HuH-7.5 (cell line): ENCODE measurements at places on chromosomes 2 and 18.

DNA sequence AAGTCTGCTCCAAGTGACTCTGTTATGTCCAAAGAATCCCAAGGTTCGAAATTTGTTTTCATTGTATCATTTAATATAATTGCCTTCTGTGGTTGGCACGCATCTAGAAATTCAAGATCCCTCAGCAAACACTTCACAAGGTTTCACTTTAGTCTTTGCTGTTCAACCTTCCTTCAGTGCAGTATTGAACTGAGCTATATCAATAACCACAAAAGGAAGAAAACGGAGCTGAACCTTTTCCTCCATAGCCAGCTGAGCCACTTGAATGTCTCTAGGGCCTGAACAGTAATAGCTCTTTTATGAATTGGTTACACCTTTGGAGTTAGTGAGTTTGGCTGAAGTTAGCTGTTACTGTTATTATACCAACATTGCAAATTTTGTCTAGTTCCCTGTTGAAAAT, 357.7 kb upstream of the HNRNPA3 start:
- no peak for DNase-seq

DNA sequence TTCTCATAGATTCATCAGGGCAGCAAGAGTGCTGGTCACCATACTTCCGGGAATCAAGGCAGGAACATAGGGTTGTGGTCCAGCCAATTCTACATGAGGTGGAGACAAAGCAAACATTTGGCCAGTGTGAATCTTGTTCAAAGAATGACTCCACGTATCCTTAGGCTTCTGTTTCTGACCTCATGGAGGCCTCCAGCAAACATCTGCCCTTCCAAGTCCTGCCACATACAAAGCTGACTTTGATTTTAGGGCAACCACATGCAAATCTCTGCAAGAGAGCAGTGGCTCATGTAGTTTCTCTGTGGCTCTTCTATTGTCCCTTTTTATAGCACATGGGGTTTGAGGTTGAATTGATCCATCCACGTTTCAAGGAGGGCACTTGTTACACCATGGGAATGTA, 132.1 kb upstream of the MMADHC start:
- no peak for DNase-seq

GRCh38 chr2:14910654-14911053, 278.1 kb downstream of the LRATD1 start:
- DNase-seq = no peak

GRCh38 chr2:237512774-237513466, 25.9 kb downstream of the MLPH start:
- peak; percentile 83 for DNase-seq

- no peak for DNase-seq
Observed at GRCh38 chr2:29954316-29954715, 32.9 kb upstream of the ALK start.

DNA sequence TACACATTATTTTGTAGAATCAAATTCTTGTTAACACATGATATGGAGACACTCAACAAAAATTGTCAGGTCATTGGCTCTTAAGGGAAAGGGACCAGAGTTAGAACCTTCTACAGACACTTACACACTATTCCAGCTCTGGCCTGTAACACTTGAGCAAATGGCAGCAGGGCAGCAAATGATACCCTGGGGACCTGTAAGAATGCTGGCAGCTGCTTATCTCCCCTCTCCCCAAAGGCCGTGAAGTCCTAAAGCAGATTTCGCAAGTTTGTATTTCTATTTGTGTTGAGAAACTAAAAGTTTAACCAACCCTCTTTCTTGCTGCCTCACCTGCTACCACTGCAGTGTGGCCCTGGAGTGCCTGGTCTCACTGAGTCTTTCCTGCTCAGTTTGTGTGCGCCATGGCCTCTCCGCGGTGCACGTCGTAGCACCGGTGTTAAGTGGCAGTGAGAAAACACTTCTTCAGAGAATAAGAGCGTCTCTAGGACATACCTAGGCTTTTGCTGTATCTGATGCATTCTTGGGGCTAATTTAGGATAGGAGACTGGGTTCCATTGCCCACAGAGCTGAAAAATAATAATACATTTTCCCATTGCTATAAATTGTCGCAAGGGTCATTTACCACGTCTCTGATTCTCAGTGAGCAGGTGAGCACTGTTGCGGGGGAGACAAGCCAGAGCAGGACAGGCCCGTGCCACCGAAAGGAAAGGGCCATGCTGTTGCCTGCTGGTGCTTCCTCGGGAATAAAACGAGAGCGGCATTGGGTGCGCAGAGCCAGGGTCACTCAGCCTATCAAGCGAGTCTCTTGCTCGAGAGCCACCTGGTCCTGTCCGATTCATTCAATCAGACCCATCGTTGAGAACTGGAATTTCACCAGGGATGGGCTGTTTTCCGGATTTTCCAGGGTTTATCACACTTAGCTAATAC, 204.9 kb downstream of the PTGR3 start:
- peak; percentile 4 for DNase-seq

DNA sequence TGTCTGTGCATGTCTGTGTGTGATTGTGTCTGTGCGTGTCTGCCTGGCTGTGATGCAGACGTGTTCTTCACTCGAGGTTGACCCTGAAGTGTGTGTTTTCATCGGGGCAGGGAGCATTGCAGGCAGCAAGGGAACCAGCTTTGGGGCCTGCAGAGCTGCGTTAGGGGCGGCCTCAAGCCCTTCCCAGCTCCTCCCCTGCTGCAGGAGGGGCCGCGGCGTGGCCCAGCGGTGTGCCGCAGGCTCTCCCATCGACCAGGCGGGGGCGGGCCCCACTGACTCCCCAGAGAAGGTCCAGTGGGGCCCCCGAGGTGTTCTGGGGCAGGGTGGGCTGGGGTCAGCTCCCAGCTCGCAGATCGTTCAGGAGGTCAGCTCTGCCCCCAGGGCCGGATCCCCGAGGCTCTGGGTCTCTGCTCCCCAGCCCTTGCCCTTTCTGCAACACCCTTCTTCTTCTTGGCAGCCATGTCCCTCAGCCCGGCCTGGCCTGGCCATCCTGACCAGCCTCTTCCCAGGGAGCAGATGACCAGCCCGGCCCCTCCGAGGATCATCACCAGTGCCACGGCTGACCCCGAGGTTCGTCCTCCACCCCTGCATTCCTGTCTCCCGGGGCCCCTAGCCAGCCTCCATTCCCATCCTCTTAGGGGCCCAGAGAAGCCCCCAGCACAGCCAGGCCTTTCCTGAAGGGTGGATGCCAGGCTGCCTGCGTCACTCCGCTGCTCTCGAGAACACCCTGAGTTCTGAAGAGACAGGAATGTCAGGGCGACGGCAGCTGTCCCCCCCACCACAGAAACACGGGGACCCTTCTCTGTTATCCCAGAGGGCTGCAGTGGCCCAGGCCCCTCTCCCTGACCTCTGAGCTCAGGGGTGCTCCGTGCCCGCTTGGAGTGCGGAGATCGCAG, 11.1 kb upstream of the KLHL30 start:
- DNase-seq = peak; percentile 84

DNA sequence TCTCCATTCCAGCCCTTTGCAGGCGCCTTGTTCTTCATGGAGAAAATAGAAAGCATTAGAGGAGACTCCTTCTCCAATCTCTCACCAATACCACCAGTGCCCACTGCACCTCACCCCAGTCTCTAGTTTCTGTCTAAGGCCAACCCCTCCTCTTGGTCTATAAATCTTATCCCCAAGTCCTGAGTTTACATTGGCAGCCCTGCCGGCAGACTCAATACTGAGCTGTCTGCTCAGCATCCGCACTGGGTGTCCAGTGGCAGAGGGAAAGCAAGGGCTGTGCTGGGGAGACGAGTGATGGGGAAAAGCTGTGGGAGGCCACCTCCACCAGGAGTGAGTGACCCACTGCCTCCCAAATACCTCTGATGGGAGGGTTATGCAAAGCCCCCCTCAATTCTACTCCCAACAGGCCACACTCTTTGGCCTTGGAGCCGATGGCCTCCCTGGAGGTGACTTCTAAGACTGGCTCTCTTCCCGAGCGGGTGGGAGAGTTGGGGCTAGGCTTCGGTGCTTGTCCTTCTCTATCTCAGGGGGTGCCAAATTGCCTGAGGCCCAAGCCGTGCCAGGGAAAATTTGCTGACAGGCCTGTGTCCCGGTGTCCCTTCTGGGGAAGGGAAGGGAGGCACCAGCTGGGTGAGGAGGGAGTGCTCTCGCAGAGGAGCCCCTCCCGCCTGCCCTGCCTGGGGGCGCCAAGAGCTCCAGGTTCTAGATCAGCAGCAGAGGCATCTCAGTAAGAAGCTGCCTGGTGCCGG, 165.2 kb upstream of the MSH6 start:
- no peak for DNase-seq

DNA sequence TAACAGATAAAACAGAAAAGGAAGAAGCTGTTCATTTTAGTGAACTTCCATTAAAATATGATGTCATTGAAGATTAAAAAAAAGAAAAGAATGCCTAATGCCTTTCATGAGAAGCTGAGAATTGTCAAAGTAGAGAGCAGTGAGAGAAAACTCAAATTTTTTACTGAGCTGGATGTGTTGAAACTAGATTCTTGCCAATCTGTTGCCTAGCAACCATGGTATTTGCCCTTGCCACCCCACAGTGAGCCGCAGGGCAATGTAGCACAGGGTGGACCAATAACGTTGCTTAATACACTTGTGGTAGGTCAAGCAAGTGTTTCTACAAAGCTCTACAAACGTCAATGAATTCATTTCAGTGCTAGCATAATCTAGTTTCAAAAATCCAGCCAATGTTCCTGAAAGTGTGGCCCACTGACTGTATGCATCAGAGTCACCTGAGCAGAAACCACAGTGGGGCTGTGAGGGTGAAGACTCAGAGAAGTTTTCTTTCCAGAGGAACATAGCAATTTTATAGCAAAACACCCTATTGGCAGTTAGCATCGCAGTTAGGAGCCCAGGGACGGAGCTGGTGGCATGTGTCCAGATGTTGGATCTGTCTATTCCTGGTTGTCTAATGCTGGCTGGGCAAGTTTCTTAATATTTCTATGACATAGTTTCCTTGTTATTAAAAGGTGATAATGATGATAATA, 132.2 kb downstream of the DOCK10 start:
- DNase-seq = peak; percentile 9

DNA sequence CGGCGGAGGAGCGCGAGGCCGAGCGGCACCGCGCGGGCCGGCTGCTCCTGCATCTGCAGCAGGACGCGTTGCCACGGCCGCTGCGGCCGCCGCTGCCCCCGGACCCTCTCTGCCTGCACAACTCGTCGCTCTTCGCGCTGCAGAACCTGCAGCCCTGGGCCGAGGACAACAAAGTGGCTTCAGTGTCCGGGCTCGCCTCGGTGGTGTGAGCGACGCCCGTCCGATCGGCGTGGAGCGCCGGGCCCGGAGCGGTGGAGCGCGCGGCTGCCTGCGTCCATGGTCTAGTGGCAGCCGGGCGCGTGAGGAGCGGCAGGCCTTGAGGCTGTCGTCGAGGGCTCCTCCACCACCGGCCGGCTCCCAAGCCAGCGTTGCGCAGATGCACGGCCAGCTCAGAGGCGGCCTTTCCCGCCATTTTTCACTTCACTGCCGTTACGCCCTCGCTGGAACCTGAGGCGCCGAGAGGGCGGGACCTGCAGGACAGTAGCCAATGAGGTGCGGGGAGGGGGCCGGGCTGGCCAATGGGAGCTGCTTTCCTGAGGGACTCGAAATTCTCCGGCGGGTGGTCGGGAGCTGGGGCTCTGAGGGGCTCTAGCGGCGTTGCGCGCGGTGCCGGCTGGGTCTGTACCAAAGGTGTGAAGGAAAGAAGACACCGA, 1.9 kb downstream of the TLX2 start:
- DNase-seq = no peak

DNA sequence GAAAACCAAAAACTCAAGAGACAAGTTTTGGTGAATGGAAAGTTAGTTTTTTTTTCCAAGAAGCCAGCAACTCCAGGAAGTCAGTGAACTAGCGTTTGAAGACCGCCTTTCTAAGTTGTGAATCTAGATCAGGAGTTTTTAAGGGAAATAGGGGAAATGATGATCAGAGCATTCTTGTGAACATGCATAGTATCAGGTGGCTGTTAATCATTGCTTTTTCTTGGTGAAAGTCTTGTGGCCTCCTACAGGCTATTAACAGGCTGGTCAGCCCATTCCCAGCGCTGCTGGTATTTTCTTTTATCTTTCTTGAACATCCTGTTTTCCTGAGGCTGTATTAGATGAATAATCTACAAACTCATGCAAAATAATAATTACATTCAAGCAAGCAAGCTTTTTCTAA, 155.8 kb downstream of the PTPRM start:
- no peak for DNase-seq

DNA sequence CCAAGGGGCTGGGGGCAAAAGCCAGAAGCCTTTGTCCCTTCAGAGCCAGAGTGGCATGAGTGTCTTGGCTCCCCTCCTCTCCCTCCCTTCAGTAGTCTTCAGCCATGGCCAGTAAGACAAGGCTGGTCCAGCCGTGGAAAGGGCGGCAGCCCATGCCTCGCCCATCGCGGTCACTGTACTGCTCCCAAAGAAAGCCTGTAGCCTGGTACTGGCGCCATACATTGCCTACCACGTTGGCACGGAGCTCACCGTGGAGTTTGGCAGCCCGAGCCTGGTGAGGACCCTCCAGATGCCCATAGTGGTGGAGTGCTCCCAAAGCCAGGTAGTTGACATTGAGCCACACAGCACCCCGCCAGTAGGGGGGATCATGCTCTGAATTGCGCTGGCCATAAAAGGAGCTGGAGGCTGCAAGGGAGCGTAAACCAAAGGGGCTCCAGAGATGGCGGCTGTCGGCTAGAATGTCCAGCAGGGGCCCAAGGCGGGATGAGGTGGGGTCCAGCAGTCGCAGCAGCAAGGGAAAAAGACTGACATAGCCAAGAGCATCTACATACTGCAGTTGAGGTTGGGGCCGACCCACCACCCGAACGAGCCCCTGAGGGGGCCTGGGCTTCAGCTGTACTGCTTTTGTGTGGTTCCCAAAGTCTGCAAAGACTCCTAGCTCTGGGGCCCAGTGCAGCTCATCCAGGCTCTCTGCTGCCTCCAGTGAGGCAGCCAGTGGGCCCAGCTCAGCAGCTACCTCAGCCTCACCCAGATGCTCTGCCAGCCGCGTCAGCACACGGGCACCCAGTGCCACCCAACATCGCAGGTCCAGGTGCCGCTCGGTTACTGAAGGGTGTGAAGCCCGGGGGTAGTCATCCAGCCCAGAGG, 3.2 kb downstream of the WBP1 start:
- DNase-seq = no peak

DNA sequence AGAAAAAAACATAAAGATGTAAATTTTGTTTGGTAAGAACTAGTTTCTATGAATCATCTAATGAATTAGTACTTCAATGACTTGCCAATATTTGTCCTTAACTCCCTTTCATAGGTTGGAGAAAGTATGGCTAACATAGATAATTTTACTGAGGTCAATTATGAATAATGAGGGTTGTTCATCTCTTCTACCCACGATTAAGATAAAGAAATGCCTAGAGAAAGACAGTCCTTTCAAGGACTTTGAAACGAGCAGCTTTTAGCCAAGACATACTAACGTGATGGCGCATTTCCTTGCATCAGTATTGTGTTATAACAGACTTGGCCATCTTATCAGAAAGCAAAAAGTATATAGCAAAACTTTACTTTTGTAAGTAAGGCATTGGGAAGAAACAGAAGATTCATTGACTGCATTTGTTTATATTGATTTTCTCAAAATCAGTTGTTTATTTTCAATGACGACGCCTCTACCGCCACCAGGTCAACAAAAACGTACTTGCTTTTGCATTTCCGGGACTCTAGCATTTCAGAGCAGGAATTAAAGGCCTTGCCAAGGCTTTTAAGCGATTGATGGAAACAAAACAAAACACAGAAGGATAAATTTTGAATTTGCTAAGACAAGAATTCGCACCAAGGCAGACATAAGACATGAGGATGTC, 961 bp downstream of the RBM43 start:
- DNase-seq = no peak
